ENCODE measurements at places on chromosomes 2 and 18.

GRCh38 chr2:71564790-71565189, 111.4 kb downstream of the DYSF start:
- DNase-seq, result no peak

DNA sequence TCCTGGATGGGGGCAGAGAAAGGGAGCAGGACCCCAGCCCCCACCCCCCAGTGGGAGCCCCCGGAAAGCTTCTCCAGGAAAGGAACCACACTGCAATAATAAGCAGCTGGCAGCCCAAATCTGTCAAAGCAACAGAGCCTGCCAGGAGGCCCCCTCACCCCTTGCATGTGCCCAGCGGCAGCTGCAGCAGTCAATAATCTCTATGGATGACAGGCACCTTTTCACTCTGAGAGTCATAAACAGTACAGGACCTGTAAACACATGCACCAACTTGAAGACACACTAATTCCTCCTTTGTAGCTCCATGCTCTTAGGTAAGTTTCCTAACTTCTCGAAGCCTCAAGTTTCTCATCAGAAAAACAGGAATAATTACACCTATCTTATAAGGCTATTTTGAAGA, 26.2 kb upstream of the KDM3A start:
- no peak for DNase-seq

GRCh38 chr2:16478434-16479210, 187.0 kb downstream of the CYRIA start:
- DNase-seq, result no peak

- no peak for DNase-seq
Measured at GRCh38 chr2:235206980-235207579, 255.3 kb downstream of the SH3BP4 start.

DNA sequence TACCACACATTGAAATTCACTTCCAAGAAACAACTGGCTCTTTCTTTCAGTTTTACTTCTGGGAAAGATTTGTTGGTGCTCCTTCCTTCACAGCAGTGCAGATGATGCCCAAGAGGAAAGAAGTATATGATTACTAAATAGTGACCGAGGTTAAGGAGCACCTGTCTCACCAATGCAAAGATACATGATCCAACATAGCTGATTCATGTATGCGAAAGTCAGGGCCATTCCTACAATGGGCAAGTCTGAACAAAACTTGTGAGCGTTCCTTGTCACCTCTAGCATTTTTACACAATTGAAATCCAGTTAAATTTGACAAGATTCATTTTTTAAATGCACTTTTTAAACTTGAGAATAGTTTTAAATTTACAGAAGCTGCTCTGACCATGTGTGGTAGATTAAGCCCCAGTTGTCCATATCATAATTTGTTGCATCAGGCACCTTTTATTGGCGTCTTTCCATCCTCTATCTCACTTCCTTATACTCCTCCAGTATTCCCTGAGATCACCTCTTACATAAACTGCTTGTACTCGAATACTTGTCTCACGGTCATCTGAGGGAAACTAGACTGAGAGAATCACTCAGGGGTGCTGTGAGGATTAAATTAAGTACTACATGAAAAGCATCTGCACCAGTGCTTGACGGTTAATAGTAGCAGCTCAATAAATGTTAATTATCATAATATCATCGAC, 438.8 kb upstream of the CDH20 start:
- DNase-seq, result no peak

DNA sequence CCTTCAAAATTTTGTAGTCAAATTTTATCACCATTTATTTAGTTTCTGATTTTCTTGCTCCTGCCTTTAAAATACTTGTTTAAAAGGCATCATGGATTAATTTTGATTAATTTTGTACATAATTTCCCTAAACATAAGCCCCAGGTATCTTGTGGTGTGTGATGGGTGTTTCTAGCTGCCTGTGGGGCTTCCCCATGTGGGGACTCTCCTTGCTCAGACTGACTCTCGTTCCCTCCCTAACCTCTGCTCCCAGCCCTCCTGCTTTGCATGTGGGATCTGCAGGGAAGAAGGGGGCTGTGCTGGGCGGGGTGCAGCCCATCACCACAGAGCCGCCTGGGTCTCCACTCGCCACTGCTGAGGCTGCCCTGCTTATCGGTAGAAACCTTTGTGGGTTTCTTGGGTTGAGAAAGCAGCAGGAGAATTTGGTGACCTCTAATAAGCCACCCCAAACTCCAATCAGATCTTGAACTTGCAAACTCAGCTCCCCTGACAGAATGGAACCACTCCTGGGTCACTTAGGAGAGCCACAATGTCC, 72.5 kb downstream of the MRPS9 start:
- no peak for DNase-seq

DNA sequence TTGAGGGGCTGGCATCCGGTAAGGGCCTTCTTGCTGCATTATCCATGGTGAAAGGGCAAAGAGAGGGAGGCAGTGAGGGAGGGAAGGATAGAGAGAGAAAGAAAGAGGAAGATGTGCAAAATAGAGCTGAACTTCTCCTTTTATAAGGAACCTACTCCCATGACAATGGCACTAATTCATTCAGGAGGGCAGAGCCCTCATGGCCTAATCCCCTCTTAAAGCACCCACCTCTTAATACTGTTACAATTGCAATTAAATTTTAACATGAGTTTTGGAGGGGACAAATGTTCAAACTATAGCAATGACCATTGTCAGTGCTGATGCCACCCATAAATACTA, 60.2 kb downstream of the CXCR4 start:
- DNase-seq, result no peak

DNA sequence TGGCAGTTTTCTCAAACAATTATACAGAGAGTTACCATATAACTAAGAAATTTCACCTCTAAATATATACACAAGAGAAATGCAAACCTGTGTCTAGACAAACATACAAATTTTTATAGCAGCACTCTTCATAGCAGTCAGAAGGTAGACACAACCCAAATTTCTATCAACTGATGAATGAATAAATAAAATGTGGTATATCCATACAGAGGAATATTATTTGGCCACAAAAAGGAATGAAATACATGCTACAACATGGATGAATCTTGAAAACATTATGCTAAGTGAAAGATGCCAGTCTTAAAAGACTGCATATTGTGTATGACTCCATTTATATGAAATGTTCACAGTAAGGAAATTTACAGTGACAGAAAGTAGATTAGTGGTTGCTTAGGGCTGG, 30.6 kb upstream of the KDM3A start:
- DNase-seq, result no peak

DNA sequence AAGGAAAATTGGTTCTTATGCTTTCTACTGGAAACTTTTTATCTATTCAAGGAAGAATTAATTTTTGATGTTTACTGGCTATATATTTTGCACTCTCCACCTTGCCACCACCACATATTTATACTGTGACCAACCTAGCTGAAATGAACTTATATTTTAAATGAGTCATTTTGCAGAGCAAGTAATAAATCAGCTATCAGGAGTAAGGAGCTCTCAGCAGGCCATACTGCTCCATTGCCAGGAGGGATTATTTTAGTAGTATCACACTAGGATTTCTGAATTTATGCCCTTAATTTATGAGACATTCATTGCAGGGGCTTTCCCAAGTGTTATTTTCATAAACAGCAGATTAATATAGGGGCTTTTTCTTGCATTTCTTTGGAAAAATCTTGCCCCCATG, 125.8 kb upstream of the CYP1B1 start:
- DNase-seq, result no peak

DNA sequence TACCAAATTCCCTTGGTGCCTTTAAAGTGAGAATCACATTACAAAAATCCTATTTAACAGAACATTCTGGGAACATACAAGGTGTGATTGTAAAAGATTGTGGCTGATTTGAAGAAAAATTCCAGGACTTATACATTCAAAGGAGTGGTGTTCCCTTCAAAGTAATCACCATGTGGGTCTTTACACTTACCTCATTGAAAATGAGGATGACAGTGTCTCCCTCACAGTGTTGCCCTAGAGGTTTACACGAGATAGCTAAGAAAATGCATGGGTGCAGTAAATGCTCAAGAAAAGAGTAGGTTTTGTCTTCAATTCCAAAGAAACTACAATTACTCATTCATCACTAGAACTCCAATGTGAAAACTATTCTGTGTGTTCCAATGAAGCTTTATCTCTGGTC, 331.5 kb downstream of the SLC4A3 start:
- no peak for DNase-seq

GRCh38 chr2:16665748-16666448, at the start of gene CYRIA:
Gene CYRIA, minus strand, starts transcription at chr2:16665834. Its CDS starts 77,715 bp downstream, at chr2:16588119.
- peak; percentile 83 for DNase-seq

- DNase-seq, result no peak
Measured at GRCh38 chr18:45538444-45538843, 76.8 kb upstream of the SLC14A2 start.

DNA sequence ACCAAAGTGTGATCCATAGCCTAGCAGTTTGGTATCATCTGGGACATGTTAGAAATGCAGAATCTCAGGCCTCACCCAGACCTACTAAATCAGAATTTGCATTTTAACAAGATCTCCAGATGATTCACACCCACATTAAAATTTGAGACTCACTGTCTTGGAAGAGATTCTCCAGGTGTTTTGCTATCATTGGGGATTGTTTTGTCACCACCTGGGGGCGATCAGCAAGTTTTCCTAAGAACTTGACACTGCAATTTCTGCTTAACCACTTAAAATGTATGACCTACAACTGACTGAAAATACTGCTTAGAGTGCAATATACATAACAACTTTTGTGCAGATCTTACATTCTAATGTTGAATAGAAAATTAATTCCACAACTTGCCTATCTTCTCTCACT, 18.9 kb upstream of the ITGA4 start:
- DNase-seq, result no peak

DNA sequence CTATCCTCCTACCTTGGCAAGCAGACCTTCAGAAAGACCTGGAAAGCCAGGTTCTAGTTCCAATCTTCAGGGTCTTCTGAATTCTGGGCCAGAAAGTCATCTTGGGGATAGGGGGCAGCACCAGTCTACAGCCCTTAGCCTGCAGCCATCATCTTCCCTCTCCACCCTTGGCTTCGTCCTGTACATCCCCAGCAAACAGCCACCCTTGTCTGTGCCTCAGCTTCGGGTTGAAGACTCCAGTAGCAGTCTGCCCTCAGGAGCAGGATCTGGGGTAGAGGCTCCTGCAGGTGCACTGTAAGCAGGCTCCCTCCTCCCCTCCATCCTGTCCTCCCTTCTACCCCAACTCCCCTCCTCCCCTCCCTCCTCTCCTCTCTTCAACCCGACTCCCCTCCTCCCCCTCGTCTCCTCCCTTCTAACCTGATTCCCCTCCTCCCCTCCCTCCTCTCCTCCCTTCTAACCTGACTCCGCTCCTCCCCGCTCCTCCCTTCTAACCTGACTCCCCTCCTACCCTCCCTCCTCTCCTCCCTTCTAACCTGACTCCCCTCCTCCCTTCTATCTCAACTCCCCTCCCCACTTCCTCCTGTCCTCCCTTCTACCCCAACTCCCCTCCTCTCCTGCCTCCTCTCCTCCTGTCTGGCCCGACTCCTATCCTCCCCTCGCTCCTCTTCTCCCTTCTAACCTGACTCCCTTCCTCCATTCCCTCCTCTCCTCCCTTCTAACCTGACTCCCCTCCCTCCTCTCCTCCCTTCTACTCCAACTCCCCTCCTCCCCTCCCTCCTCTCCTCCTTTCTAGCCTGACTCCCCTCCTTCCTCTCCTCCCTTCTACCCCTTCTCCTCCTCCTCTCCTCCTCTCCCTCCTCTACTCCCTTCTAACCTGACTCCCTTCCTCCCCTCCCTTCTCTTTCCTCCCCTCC, 90.1 kb upstream of the SMAD2 start:
- DNase-seq, result no peak

DNA sequence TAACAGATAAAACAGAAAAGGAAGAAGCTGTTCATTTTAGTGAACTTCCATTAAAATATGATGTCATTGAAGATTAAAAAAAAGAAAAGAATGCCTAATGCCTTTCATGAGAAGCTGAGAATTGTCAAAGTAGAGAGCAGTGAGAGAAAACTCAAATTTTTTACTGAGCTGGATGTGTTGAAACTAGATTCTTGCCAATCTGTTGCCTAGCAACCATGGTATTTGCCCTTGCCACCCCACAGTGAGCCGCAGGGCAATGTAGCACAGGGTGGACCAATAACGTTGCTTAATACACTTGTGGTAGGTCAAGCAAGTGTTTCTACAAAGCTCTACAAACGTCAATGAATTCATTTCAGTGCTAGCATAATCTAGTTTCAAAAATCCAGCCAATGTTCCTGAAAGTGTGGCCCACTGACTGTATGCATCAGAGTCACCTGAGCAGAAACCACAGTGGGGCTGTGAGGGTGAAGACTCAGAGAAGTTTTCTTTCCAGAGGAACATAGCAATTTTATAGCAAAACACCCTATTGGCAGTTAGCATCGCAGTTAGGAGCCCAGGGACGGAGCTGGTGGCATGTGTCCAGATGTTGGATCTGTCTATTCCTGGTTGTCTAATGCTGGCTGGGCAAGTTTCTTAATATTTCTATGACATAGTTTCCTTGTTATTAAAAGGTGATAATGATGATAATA, 132.2 kb downstream of the DOCK10 start:
- no peak for DNase-seq

DNA sequence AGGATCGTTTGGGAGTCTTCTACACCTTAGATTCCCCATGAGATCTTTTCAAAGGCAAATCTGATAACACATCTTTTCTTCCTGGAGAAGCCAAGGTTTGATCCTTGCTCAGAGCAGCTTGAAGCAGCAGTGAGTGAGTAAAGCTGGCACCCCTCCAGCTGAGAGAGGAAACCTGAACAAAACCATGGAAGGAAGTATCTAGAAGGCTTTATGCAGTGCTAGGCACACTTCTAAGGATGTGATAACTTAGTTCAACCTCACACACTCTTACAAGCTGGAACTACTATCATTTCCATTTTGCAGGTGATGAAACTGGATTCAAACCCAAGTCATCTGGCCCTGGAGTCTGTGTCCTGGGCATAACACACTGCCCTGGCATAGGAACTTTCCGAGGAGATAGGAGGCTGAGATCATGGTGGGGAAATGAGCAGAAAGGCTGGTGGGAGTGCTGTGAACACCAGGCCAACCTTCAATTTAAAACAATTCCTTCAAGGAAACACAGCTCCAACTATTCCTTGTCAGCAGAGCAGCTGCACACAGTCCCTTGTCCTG, 71.2 kb downstream of the CTAGE1 start:
- DNase-seq, result no peak

GRCh38 chr2:219057709-219058540, 2.8 kb downstream of the IHH start:
- peak; percentile 95 for DNase-seq

DNA sequence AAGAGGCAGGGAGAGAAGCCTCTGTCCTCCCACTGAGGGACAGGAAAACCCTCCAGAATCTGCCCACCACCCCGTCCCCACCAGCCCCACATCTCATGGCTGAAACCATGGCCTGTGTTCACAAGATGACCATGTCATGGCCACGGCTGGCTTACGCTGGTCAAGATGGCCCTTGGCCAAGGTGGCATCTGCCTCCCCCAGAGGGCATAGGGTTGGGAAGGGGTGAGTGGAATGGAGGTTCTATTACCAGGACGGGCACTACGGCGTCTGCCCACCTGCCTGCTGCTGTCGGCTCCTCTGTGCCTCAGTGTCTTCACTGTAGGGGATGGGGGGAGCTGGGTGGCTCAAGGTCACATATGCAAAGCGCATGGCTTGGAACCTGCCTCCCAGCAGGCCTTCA, 19.8 kb downstream of the ODC1 start:
- no peak for DNase-seq
